Mammary epithelial cell (primary cell): ENCODE measurements at places on chromosomes 5 and 9. TPM values are rescaled to one million over a fixed set of nuclear protein-coding genes. Genes with fewer than 3 reads are reported as not detected.

The MOB3B gene
- total RNA-seq = 10.9 and 18.8 TPM in 2 replicates

The RPL37 gene
- total RNA-seq = 257 TPM

DNA sequence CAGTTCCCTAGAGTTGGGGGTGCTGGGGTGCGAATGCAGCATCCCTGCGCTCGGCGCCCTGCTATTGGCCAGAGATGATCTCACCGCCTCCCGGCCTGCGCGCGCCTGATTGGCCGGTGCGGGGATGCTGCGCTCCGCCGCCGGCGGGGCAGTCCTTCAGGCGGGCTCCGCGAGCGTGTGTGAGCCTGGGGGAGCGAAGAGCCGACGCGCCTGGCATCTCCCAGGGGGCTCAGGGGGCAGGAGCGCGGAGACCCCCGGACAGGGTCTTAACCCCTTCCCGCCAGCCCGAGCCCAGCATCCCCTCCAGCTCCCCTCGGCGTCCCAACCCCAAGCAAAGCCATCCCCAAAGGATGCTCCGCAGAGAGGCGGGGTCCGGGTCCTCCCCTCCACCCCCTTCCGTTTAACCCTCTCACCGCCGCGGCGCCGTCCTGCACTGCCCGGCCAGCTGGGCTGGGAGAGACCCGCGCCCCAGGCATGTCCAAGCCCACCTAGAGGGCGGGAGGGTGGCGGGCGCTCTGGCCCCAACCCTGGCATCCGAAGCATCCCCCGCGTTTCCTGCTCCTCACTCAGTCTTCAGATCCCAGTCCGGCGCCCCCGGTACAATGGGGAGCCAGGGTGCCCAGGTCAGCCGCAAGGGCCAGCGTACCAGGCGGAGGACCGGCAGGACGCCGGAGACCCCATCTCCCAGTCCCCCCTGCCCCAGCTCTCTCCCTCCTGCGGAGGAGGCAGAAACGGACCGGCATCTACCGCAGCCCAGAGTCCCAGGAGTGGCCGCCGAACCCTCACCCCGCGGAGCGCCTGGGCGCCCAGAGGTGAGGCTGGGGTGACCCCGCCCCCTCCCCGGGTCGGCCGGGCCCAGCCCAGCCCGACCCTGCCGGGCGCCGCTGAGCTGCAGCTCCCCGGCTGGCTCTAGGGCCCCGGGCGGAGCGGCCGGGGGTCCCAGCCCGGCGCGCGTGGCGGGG lies 19.3 kb upstream of the TOR2A start:
- no peak for DNase-seq

- DNase-seq = no peak
These were observed 158.4 kb downstream of the CPLANE1 start for GRCh38 chr5:37090781-37091180.
